ENCODE measurements at places on chromosomes 5 and 9.

- no peak for DNase-seq
Observed at GRCh38 chr5:11121885-11122284, 360.9 kb upstream of the DAP start.

- no peak for DNase-seq
Observed at GRCh38 chr5:170186156-170186555, 46.6 kb upstream of the C5orf58 start.

DNA sequence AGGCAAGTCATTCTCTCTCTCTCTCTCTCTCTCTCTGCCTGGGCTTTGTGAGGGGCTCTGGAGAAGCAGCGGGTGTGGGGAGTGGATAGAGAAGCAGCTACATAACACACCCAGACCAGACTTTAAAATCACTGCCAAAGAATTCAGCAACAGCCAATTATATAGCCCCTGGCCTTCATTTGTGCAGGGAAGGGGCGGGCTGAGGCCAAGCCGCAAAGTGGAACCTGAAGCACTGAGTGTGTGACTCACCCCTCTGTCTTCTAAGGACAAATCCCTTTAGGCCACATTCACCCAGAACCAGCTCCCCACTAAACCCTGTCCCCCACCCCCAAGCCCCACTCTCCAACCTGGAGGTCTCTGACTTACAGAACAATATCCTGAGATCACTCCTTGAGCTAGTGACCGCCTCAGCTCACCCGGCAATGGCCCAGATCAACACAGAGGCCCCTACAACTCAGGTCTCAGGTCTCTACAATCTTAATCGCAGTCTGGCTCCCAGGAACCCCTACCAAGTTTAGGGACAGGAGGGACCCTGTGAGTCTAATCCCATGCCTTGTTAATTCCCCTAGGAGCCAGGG is 6.0 kb downstream of the B4GALT1 start:
- no peak for DNase-seq

DNA sequence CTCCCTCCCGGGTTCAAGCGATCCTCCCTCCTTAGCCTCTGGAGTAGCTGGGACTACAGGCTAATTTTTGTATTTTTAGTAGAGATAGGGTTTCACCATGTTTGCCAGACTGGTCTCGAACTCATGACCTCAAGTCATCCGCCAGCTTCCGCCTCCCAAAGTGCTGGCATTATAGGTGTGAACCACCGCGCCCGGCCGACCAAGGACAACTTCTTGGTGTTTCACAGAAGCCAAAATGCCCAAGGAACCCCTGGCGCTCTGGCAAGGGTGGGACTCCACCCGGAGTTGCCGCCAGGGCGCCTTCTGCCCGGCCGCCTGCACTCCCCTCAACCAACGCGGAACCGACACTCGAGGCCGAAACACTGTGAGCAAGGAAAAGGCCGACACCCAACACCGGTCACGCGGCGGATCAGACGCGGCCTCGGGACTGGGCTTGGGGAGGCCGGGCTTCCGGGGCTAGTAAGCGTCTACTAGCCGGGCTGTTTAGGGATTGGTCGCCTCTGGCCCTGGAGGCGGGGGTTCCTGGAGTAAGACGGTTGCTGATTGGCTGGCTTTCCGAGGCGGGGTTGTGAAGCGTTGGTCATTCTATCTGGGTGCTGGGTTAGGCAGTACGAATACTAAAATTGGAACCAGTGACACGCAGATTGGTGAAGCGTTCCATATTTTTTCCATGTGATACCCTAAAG is 7.7 kb upstream of the CFAP157 start:
- DNase-seq = peak; percentile 74

DNA sequence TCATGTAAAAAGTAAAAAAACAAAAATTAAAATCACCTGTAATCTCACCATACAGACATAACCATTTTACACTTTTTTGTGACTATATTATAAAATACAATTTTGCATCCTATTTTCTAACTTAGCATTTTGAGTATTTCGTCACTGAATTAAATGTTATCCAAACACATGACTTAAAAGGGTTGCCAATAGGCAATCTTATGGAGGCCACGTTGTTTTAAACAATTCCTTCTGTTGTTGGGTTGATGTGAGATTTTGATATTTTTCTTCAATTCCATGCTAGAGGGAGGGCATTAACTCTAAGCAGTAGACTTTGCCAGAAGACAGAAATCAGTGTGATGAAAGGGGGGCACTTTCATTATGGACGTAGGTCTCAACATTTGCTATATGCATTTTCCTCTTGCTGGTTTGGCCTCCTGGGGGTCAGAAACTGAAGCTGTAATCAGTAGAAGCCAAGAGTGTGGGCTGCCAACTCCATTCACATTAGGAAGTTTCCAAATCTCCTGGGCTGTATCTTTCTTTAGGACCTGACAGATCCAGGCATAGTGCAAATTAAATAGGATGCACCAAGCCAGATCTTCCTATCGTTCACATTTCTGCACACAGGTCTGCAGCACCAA is 614.2 kb upstream of the CLINT1 start:
- DNase-seq = no peak

GRCh38 chr5:83337453-83338035 is 134.0 kb upstream of the VCAN start:
- no peak for DNase-seq

GRCh38 chr5:77499441-77499840 is 7.3 kb upstream of the WDR41 start:
- DNase-seq = no peak

DNA sequence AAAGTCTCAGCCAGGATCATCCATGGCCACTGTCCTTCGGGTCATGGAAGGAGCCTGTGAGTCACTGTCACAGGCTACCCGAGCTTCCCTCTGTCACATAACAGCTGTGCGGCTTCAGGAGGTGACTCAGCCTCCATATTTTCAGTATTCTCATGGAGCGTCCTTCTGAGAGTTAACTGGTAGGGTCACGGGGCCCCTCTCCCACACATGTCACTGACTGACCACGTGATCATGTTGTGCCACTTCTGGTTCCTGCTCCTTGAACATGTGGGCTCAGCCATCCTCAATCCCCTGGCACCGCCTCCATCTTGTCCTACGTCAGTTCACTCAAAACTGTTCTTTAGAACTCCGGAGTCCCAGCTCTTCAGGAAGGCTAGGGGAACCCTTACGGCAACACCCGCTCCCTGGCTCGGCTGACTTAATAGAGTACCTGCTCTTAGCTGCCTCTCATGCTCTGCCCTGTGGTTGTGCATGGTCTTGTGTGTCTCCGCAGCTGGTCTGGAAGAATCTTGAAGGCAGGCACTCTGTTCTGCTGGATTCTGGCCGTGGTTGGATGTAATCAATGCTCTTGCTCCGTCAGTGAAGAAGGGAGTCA is 182.8 kb downstream of the ICE1 start:
- DNase-seq = no peak

GRCh38 chr9:19408316-19408692 is 505 bp upstream of the ACER2 start:
- peak; percentile 3 for DNase-seq

GRCh38 chr5:116404792-116405191 is 169.8 kb downstream of the SEMA6A start:
- no peak for DNase-seq

DNA sequence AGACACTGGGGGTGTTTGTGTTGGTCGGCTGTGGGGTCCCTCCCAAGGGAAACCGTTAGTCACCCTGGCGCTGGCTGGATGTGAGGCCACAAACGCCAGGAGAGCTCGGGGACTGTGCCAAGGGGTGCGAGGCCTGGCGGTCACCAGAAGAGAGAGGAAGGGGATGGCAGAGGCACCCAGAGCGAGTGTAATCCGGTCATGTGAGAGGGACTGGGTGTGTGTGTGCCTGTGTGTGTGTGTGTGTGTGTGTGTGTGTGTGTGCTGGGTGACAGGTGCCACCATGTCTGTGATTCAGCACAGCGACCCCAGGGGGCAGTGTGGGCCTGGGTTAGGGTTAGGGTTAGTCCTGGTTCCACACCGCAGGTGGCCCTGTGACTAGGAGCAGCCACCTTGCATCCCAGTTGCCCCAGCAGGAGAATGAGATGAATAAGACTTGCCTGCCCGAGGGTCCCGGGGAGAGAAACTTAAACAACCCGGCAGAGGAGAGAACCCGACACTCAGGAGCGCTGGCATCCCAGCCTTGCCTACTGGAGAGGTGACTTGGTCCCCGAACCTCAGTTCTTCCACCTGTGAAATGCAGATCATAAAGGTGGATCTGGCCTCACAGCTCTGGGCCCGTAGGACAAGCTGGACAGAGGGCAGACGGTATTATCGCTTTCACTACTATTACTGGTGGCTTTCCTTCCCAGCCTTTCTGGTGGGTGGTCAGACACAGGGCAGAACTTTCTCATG is 1.4 kb upstream of the ADAMTSL2 start:
- DNase-seq = peak; percentile 70

DNA sequence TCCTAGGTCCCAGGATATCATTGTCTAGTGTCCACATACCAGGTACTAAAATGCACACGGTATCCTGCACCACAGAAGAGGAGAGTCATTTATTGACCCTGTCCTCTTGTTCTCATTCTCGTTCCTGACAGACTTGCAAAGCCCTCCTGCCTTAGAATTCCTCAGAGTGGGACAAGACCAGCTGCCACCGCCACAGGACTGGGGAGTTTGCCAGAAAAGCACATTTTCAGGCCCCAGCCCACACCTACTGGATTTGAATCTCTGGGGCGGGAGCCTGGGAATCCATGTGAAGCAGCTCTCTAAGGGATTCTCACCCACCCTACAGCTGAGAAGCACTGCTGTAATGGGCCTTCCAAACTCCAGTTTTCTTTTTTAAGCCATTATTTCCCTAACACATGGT is 68.0 kb upstream of the FANCC start:
- DNase-seq = no peak

DNA sequence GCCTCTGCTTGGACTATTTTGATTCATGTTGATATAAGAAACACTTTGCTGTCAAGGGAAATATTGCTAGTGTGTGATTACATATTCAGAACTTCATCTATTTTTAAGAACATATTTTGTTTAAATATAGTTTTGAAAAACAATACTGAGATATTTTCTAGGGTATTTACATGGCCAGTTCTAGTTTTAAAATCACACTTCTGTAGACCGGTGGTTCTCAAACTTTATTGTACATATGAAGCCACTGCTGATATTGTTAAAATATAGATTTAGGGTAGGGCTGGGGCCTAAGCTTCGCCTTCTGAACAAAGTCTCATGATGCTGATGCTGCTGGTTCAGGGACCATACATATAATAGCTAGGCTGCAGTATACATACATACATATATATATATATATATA is 1000.0 kb downstream of the PTPRD start:
- no peak for DNase-seq

DNA sequence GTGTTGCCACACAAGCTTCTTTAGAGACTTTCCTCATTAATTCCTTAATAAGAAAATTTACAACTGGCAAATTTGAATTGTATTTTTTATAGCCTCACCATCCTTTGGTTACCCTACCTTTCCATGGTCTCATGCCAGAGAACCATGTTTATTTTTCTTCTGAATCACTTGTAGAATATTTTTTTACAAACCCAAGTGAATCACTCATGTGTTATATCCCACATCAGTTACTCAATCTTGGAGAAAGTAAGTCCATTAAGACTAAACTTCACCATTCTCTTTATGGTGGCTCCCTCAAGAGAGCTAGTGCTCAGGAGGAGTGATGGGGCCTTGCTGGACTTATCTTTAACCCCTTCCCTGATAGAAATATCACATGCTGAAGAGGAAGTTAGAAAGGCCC is 128.9 kb downstream of the SUSD1 start:
- no peak for DNase-seq

GRCh38 chr5:140347360-140347759 is 957 bp upstream of the HBEGF start:
- no peak for DNase-seq

- DNase-seq = peak; percentile 47
Observed at GRCh38 chr9:75083188-75083970, 4.6 kb downstream of the NMRK1 start.

DNA sequence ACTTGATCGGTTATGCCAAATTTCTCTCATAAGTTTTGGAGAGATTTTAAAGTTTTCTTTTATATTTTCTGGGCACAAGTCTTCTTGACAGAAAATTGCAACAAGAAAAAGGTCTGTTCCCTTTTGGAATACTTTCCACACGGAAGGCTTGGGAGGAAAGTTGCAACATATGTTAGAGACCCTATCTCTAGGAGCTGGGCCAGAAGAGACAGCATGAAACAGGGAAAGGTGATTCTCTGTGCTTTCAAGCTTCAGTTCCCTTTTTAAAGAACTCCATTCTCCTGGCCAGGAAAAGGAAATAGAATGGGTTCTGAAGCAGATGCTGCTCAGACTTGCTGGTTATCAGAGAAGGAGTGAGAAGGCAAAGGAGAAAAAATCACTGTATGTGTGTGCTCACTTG is 368.3 kb downstream of the SPATA31D1 start:
- DNase-seq = no peak

GRCh38 chr5:76691467-76692273 is 24.3 kb upstream of the F2R start:
- DNase-seq = no peak

DNA sequence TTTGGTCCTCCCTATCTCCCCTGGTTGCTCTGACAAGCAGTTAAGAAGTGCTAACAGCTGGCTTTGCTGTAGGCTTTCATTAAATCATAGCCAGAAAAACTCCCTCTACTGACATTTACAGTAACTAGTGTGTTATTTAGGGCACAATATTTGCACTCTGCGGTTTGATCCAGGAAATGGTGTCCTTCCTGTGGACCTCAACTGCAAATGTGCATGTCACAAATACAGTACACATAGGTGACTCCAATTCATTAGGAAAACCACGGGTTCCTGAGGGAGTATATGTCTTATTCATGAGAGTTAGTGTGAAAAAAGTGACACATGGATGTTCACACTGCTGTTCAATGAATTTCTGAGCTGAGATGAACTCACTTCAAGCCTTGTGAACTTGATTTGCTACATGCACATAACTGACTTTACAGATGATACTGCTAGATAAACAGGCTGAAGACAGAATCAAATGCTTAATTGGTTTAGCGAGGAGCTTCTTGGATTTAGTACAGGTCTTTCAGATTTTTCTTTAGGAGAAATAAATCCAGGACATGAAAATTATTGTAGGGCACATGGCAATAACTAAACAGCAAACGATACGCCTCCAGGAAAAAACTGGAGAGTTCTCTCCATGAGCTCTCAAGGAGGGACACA is 281.5 kb downstream of the EFNA5 start:
- peak; percentile 1 for DNase-seq

GRCh38 chr9:17614903-17615302 is 36.0 kb downstream of the SH3GL2 start:
- no peak for DNase-seq

DNA sequence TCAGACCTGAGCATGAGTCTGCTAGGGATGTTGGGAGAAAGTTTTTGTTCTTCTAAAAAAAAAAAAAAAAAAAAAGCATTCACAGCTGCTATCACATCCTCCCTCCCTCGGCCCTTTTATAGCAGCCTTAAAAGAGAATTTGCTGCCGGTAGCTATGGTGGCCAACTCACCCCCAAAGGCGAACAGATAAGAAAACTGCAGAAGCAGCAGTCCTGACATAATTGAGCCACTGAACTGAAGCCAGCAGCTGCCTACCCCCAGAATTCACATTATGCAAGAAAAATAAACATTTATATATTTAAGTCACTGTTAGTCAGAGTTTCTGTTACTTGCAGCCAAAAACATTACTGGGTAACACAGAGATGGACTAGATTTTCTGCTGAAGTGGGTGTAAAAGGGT is 124.3 kb upstream of the SMARCA2 start:
- DNase-seq = no peak

All from T-cell (primary cell).